ENCODE measurements at places on chromosomes 4 and X. TPM values are rescaled to one million over a fixed set of nuclear protein-coding genes. Genes with fewer than 3 reads are reported as not detected.

Gene RENBP
- total RNA-seq = 2.3 TPM

Gene CT45A10
- total RNA-seq = not detected

Gene PNCK
- total RNA-seq = not detected

Gene TMEM271
- total RNA-seq = not detected

Gene INTS6L
- total RNA-seq = 1.6 TPM

Gene F8A1
- total RNA-seq = 8.4 TPM

Gene SHISA3
- total RNA-seq = 2.6 TPM

Gene PHOX2B
- not detected for total RNA-seq

Gene LINC00632
- 16.8 TPM for total RNA-seq

Gene USP27X
- 1.9 TPM for total RNA-seq

Gene DACH2
- total RNA-seq = not detected

Gene ZNF718
- total RNA-seq = 3.4 TPM

Gene TENM3
- 6.6 TPM for total RNA-seq

Gene CDS1
- total RNA-seq = not detected

Gene DBET
- total RNA-seq = not detected

Gene SPP1
- total RNA-seq = 1.8 TPM

Gene KCTD8
- total RNA-seq = 0.58 TPM

Measured in myometrial cell (primary cell).